ENCODE measurements at places on chromosomes 2 and 18.
A peak's percentile ranks its signal among the peaks of the same experiment; 100 is the strongest.

DNA sequence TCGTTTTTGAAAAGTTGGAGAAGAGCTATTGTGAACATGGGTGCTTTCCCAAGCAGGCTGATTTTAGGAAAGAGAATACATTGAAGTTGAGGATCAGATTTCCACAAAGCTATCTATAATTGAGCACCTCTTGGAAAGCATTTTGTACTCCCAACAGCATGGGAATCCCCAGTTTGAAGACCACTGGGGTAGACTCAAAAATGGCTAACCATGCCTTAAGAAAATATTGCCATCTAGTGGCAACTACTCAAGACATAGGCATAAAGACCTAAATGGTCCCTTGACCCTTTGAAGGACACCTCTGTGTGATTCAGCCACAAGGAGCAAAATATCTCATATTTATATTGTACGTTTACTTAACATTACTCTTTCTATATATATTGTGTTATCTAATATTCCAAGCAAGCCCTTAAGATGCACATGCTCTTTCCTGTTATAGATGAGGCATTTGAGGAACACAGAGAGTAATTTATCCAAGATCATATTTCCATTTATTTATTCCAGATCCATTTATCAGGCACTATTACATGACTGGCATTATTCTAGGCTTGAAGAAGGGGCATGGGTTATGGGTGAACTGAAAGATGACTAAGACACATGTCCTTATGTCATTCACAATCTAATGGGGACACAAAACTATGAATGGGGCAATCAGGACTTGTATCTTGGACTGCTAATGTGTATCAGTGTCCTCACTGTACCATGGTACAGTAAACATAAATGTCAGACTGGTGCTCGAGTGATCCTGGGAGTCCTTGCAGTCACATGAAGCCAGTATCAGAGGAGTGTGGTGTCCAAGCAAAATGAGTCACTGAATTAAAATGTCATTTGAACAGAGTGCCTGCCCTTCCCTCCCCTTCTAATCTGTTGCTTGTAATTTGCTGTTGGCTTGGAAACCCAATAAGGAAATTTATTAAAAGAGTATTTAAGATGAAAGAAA, 121.0 kb upstream of the XPO1 start:
- DNase-seq = no peak

- no peak for DNase-seq
Observed at GRCh38 chr18:7102131-7102530, 15.5 kb downstream of the LAMA1 start.

DNA sequence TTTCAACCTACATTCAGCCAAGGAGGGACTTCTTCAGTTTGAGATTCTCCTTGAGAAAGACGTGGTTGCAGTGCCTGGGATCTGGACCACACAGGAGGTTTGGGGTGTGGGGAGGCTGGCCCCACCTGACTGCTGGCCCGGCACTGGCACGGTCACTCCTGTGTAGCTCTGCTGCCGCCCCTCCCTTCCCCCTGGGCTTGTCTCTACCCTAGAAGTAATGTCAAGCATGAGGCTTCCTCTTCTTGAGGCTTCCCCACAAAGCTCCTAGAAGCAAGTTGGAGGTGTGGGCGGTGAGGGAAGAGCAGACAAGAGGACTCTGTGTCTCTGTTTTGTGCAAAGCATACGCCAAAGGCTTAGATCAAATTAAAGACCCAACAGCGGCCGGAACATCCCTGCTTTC, 8.7 kb downstream of the KLHL29 start:
- no peak for DNase-seq

DNA sequence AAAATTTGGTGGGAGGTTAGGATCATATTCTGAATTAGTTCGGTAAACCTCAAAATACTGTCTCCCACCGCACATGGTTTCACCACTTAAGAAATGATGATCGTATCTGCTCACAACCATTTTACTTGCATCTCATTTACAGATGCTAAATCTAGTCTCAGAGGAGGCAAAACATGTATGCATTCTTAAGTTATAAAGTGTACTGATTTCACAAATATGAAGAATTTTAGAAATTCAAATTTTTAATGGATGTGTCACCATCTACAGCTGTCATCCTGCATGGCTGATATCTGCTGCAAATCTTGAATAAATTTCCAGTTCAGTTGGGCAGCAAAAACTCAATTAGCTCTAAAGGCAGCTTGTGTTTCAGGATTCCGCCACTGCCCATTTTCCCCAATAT, 243.3 kb upstream of the KCNJ3 start:
- DNase-seq = peak; percentile 76

Data from HS-5 (cell line).